Memory B cell (primary cell): ENCODE measurements at places on chromosomes 4 and X.

- no peak for DNase-seq
- no peak overlapping the region for H3K4me3 ChIP-seq
- H3K27me3 ChIP-seq, result peaks cover 12% of the 10 kb centered on the region
- no peak overlapping the region for H3K27ac ChIP-seq
- no peaks in the 10 kb centered on the region for H3K36me3 ChIP-seq
- no peaks in the 10 kb centered on the region for H3K4me1 ChIP-seq
These were observed 148.8 kb downstream of the NWD2 start for GRCh38 chr4:37393321-37393720.

DNA sequence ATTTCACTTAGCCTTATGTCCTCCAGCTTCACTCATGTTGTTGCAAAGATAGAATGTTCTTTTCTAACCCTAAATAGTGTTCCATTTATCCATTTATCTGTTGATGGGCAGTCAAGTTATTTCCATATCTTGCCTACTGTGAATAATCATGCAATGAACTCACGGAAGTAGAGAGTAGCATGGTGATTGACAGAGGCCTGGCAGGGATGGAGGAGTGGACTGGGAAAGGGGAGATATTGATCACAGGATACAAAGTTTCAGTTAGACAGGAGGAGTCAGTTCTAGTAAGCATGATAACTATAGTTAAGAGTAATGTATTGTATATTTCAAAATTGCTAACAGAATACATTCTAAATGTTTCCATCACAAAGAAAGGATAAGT lies 10.3 kb upstream of the CLNK start:
- no peak overlapping the region for H3K4me3 ChIP-seq
- H3K27ac ChIP-seq, result no peak overlapping the region
- no peaks in the 10 kb centered on the region for H3K27me3 ChIP-seq
- peaks cover 4% of the 10 kb centered on the region for H3K36me3 ChIP-seq
- H3K4me1 ChIP-seq, result peaks cover 11% of the 10 kb centered on the region

- no peak for DNase-seq
- no peaks in the 10 kb centered on the region for H3K36me3 ChIP-seq
- H3K27ac ChIP-seq, result no peak overlapping the region
- no peak overlapping the region for H3K4me3 ChIP-seq
These were observed 108.7 kb upstream of the PAK3 start for GRCh38 chrX:110987292-110987691.

DNA sequence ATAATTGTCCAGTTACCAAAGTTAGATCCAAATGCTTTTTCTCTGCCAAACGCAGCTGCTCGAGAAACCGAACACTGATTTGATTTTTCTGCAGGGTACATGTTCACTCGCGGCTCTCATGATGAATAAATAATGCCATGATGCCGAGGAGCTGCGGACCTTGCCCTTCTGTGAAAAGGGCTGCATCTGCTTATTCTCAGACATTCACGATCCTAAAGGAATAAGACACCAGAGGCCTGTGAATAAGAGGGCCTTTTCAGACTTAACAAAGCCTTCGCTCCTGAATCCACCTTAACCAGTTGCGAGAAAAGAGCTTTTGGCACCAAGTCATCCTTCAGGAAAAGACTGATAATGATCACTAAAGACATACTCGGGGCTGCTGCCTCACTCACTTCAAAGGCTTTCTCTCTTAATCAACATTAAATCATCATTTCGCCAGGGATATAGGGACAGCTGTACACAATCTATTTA lies 147.5 kb downstream of the FBXO8 start:
- no peaks in the 10 kb centered on the region for H3K36me3 ChIP-seq
- no peak for DNase-seq
- H3K27ac ChIP-seq, result no peak overlapping the region

GRCh38 chr4:162366146-162366545 lies 202.3 kb upstream of the FSTL5 start:
- H3K4me1 ChIP-seq, result no peaks in the 10 kb centered on the region
- no peak overlapping the region for H3K4me3 ChIP-seq
- H3K27me3 ChIP-seq, result no peaks in the 10 kb centered on the region
- DNase-seq, result no peak

DNA sequence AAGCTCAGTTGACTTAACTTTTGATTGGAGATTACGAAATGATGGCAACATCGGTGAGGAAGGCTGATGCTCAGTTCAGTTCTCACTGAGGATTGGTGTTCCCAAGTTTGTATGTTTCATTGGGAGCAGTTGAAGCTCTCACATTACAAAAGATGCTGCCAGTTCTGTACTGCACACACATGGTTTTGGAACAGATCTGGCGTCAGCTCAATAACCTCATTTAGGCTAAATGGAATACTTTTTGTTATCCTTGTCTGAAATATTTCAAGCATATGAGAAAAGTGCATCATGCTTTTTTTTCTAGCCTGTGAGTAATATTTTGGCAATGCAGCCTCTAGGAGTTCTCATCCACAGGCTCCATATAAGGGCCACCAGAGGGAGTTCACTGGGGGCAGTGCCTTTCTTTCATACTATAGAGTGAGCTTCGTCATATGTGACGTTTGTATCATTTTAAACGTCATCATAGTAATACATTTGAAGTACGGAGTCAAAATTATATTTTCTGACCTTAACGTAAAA lies 4.1 kb downstream of the ENPEP start:
- DNase-seq, result no peak
- H3K4me3 ChIP-seq, result no peak overlapping the region
- H3K27ac ChIP-seq, result no peak overlapping the region
- peaks cover 3% of the 10 kb centered on the region for H3K4me1 ChIP-seq
- peaks cover 15% of the 10 kb centered on the region for H3K27me3 ChIP-seq
- H3K36me3 ChIP-seq, result no peaks in the 10 kb centered on the region

DNA sequence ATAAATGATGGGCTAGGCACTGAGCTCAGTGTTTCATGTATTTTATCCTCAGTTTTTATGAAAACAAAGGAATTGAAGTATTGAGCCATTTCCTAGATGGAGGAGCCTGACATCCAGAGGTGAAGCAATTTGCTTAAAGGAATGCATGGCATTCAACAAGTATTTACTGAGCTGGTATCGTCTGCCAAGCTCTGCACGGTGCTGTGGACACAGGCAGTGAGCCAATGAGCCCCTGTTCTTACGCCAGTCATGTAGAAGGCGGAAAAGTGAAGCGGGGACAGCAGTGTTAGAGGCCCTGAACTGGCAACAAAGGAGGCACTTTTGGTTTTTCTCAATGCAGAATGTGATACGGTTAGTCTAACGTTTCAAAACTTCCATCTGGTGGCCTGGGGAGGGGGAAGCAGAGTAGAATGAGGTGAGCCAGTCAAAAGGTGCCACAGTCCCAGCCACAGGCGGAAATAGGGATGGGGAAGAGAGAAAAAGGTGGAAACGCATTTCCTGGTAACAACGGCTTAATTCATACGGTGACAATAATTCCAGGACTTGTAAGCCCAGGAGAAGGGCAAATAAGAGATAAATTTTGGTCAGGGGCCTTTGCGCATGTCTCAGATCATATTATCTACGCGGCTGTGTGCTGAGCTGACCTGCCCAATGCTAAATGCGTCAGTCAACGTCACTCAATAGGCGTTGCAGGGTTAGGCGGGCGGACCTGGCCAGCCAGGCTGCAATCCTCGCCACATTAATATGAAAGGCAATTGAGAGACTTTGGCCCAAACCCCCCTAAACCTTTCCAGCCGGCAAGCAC lies 133.9 kb downstream of the AFAP1 start:
- H3K27me3 ChIP-seq, result peaks cover 13% of the 10 kb centered on the region
- no peak overlapping the region for H3K4me3 ChIP-seq
- H3K27ac ChIP-seq, result no peak overlapping the region
- DNase-seq, result no peak

- no peak overlapping the region for H3K27ac ChIP-seq
- peaks cover 8% of the 10 kb centered on the region for H3K27me3 ChIP-seq
- H3K4me1 ChIP-seq, result no peaks in the 10 kb centered on the region
- no peak overlapping the region for H3K4me3 ChIP-seq
These were observed 53.0 kb upstream of the SORCS2 start for GRCh38 chr4:7139167-7139982.

- DNase-seq, result no peak
- no peak overlapping the region for H3K4me3 ChIP-seq
- no peaks in the 10 kb centered on the region for H3K4me1 ChIP-seq
These were observed 38.5 kb upstream of the PRSS48 start for GRCh38 chr4:151238477-151238876.

DNA sequence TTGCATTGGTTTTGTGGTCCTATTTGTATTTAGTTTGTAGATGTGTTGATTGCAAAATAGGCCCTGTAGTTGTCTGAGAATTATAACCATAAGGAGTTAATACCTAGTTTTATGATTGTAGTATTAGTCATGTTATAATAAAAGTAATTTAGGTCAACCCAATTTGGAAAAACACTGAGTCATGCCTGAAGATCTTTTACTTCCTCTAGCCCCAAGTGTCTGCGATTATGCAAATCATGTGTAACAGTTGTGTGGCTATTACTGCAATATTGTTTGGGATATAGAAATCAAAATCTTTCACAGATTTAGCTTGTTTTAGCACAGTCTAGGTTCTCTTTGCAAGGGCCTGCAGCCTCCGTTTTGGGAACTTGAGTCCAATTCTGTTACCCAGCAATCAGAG lies 12.6 kb downstream of the SRD5A3 start:
- no peaks in the 10 kb centered on the region for H3K27me3 ChIP-seq
- peaks cover 6% of the 10 kb centered on the region for H3K36me3 ChIP-seq

DNA sequence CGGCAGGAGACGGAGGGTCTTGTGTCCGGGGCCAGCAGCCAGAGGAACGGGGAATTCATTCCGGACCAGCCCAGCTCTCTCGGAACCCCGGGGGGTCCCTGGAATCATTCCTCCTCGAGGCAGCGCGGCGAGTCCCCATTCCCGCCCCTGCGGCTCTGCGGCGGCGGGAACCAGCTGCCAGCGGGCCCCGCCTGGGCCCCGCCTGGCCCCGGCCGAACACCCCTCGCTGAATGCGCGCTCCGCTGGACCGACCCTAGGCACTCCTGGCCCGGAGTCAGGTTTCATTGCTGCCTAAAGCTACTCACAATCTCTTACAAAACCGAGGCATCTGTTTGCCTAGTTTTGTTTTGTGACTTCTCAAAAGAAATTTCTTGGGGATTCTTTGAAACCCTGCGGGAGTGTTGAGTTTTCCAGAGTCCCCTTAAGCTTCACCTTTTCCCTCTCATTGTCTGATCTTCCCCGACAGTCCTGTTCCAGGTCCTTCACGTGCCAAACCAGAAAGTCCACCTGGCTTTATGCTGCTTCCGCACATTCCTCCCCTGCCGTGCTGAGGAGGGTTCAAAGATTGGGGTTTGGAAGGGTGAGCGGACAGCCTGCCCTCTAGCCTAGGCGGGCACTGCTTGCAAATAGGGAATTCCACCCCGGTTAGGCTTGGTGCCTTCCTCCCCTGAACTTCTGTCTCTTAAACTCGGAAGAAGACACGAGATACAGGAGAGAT lies 789 bp downstream of the ARHGAP10 start:
- peaks cover 11% of the 10 kb centered on the region for H3K4me1 ChIP-seq
- no peaks in the 10 kb centered on the region for H3K36me3 ChIP-seq
- no peak for DNase-seq

- H3K4me3 ChIP-seq, result no peak overlapping the region
- no peaks in the 10 kb centered on the region for H3K36me3 ChIP-seq
- no peaks in the 10 kb centered on the region for H3K4me1 ChIP-seq
- no peaks in the 10 kb centered on the region for H3K27me3 ChIP-seq
These were observed 443.9 kb downstream of the KLHL4 start for GRCh38 chrX:87961471-87961870.
